ENCODE measurements at places on chromosomes 3 and 15.

DNA sequence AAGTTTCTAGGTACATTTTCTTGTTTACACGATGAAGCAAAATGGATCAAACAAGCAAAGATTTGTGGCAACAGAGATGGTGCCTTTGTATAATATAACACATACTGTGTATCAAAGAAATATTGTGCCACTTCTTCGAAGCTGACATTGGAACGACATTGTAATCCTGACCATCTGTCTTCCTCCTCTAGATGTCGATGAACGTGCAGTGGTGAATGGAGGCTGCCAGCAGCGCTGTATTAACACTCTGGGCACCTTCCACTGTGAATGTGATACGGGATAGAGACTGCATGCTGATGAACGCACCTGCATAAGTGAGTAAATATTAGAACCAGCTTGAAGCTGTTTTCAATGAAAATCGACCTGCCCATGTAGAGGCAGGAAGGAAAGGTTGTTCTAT lies 613.3 kb upstream of the GOLIM4 start:
- DNase-seq: peak; percentile 93

DNA sequence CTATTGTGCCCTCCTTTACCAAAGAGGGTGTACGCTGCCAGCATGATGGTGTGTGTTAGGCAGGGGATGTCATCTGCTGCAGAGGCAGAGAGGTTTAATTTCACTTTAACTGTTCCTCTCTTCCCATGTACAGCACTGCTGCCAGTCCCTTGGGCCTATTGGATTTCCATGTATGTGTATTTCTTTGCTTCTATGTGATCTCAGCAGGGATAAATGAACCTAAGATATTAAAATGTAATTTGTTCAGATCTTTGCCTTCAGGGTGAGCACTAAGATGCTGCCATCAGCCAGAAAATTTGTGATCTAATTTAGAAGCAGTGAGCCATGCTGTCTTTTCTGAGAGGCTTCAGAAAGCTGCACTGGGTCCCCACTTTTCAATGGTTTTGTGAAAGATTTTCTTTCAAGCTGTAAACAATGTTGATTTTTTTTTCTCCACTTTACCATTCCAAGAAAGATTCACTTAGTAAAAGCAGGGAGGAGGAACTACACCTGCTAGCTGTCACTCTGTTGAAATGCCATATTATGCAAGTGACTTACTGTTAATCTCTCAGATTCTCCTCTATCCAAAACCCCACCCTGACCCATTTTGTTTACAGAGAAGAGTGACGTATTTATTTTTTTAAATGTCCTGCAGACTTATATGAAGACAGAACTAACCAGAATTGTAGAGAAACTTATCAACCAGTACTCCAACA lies 261.9 kb downstream of the TBL1XR1 start:
- no peak for DNase-seq

DNA sequence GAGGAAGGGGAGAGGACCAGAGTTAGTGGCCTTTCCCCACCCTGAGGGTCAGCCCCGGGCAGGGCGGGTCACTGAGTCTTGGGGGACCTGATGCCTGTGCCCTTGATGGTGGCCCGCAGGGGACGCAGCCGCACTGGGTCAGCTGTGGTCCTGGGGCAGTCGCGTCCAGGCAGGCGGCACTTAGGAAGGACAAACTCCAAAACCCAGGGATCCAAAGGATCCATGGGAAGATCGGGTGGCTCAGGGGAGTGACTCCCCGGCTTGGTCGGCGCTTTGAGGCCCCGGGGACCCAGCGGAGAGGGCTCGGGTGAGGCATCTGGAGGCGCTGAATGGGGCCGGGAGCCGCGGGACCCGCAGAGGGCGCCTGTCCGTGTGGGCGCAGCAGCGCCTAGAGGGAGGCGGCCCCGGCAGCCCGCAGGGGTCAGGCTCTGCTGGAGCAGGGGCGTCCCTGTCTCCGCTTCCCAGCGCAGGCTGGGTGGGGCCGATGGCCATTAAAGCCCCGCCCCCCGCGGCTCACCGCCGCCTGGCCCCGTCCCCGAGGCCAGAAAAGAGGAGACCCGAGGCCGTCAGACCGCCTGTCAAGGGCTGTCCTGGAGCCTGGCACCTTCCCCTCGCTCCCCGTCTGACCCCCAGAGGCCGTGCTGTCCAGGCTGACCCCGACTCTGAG lies 17.5 kb downstream of the CIDEC start:
- DNase-seq: no peak

GRCh38 chr3:82938821-82939328 lies 1177.4 kb upstream of the GBE1 start:
- no peak for DNase-seq

DNA sequence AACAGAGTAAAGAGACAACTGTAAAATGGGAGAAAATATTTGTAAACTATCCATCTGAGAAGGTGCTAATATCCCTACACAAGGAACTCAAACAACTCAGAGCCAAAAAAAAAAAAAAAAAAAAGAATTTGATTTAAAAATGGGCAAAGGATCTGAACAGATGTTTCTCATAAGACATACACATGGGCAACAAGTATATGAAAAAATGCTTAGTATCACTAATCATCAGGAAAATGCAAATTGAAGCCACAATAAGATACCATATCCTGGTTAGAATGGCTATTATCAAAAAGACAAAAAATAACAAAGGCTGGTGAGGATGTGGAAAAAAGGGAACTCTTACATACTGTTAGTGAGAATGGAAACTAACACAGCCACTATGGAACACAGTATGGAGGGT lies 36.2 kb downstream of the TXNRD3 start:
- no peak for DNase-seq

- DNase-seq: no peak
These were observed 37.9 kb downstream of the CLK3 start for GRCh38 chr15:74653426-74654102.
